ENCODE measurements at places on chromosomes 11 and 22.

- no peak for DNase-seq
These were observed 63.4 kb upstream of the UCP3 start for GRCh38 chr11:74072286-74072685.

- peak; percentile 81 for DNase-seq
These were observed 45.7 kb downstream of the TXN2 start for GRCh38 chr22:36435516-36436415.

DNA sequence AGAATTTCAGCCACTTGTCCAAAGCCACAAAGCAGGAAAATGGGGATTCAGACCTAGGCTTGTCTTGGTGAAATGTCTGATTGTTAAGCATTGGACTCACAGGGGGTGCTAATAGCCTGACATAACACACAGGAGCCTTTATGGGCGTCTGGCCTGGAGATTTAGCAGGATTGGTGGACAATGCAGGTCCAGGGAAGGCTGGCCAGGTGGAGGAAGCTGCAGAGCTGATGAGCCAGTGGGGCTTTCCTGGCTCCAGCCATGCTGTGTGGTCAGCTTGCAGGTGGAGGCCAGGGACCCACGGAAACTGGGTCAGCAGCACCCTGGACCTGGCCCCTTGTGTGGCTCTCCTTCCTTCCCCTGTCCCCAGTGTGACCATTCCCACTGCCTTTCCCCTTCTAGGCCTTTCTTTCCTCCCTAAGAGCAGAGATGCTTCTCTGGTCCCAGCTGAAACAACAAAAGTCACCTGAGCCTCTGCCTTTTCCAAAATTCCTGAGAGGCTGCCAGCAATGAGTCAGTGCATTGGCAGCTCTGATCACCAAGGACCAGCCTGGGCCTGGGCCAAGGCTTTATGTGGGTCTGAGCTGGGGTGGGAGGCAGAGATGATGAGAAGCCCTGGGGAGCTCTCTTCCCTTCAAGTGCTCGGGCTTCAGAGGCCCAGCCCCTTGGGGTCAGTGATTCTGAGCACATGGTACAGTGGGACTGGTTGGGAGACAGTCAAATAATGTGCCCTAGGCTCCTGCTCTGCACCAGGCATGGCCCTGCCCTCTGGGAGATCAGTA, 85.2 kb downstream of the CCDC81 start:
- peak; percentile 63 for DNase-seq

DNA sequence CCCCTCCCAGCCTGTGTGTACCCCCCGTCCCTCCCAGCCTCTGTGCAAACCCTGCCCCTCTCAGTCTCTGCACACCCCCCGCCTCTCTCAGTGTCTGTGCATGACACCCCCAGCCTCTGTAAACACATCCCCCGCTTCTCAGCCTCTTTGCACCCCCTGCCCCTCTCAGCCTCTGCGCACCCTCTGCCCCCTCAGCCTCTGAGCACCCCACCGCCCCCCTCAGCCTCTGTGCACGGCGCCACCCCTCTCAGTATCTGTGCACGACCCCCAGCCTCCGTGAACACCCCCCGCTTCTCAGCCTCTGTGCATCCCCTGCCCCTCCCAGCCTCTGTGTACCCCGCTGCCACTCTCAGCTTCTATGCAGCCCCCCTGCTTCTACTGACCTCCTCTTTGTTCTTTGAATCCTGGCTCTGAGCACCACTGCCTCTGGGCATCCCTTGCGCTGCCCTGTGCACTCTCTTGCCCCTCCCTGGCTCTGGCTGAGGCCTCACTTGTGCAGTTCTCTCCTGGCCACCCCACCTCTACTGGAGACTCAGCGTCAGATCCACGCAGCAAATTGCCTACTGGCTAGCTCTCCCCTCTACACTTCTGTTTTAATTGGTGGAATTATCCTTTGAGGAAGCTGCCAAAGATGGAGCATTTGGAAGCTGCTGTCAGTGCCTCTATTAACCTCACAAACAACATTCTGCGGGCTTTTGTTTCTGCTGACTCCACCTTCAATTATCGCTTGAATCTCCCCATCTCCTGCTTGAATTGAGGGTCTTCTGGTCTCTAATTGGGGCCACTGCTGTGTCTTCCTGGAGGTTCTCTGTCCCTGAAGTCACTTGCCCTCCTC, 838.6 kb downstream of the TBC1D22A start:
- no peak for DNase-seq

DNA sequence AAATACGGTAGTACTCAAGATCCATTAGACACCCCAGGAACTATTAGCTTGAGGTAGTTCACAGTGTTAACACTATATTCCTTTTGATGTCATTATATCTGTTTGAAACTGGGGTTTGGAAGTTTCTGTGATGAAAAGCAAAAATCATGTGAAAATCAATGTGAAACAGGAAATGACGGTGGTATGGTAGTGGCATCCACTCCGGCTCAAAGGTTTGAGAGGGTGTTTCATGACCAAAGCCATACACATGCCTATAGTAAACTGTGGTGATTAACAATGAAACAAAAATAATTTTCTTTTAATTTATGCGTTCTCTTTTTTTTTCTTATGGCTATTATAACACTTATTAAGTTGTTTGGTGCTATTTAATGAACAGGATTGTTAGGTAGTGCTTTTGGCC, 10.9 kb downstream of the RAB38 start:
- no peak for DNase-seq

GRCh38 chr11:2289350-2289749, 12.4 kb downstream of the C11orf21 start:
- no peak for DNase-seq

DNA sequence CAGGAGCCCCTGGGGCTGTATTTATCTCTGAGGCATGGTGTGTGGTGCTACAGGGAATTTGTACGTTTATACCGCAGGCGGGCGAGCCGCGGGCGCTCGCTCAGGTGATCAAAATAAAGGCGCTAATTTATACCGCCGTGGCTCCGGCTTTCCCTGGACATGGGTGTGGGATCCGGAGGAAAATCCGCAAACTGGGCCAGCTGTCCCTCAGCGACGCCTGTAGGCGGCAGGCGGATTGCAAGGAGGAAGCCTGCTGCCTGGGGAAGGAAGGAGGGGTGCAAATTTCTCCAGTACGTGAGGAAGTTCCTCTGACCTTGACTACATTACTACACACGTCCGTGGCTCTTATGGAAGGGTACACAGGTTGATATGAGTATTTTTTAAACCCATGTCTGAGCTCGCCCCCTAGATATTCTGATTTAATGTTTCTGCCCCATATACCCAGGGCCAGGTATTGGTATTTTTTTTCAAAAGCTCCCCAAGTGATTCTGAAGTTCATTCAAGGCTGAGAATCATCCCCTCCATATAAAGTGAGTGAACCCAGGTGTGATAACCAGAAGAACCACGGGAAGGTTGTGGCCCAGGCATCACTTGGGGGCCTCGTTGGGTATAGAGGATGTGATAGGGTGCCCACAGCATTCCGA, 2.8 kb downstream of the MYOD1 start:
- DNase-seq = peak; percentile 88

DNA sequence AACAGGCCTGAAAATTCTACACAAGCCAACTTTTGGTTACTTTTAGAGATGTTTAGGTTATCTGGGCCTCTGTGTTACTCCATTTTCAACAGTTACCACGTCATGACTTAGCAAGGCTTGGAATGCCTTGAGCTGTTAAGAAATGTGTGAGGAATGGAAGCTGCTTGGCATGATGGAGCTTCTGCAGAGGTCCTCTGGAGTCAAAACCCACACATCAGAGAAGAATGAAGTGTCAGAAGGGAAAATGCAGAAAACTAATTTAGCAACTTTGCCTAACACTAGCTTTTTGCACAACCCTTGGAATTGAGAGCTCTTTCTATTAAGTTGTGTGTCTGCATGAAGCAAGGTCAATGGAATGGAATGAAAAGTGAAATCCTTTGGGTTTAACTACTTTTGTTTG, 27.4 kb downstream of the FAT3 start:
- no peak for DNase-seq

- DNase-seq = peak; percentile 25
These were observed 1.2 kb downstream of the MRPL17 start for GRCh38 chr11:6681949-6682348.

DNA sequence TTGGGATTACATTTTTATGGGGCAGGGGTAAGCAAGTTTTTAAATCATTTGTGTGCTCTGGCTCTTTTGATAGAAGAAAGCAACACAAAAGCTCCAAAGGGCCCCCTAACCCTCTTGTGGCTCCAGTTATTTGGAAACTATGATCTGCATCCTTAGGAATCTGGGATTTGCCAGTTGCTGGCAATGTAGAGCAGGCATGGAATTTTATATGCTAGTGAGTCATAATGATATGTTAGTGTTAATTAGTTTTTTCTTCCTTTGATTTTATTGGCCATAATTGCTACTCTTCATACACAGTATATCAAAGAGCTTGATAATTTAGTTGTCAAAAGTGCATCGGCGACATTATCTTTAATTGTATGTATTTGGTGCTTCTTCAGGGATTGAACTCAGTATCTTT, 10.1 kb downstream of the RAG1 start:
- no peak for DNase-seq

- DNase-seq = no peak
These were observed 10.5 kb downstream of the GRK2 start for GRCh38 chr11:67276781-67277230.

DNA sequence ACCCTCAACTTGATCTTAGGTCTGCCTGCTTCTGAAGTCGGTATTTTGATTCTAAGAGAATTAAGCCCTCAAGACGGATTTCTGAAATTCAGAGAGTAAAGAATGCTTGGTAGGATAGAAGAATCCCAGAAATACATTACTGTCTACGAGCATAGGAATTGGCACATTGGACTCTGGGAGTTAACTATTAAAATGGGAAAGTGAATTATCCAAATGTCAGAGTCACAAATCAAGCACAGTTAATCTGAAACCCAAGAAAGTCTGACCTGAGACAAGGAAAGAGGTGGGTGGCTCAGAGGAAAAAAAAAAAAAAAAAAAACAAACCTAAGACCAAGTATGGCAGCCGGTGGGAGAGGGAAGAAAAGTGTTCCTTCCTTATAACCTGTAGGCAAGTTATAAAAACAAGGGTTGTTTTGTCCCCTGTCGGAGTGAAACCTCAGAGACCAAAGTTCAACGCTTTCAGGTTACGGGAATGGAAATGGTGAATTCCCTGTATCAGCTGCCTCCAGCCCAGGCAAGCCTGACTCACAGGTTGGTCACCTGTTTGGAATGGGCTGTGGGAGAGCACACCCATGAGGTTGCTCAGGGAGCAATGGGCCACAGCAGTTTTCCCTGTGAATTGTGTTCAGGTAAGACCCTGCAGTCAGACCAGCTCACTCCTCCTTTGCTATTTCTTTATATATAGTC, 139.0 kb downstream of the ETS1 start:
- DNase-seq = peak; percentile 97

GRCh38 chr22:29641042-29641699, 37.7 kb downstream of the NF2 start:
- no peak for DNase-seq

DNA sequence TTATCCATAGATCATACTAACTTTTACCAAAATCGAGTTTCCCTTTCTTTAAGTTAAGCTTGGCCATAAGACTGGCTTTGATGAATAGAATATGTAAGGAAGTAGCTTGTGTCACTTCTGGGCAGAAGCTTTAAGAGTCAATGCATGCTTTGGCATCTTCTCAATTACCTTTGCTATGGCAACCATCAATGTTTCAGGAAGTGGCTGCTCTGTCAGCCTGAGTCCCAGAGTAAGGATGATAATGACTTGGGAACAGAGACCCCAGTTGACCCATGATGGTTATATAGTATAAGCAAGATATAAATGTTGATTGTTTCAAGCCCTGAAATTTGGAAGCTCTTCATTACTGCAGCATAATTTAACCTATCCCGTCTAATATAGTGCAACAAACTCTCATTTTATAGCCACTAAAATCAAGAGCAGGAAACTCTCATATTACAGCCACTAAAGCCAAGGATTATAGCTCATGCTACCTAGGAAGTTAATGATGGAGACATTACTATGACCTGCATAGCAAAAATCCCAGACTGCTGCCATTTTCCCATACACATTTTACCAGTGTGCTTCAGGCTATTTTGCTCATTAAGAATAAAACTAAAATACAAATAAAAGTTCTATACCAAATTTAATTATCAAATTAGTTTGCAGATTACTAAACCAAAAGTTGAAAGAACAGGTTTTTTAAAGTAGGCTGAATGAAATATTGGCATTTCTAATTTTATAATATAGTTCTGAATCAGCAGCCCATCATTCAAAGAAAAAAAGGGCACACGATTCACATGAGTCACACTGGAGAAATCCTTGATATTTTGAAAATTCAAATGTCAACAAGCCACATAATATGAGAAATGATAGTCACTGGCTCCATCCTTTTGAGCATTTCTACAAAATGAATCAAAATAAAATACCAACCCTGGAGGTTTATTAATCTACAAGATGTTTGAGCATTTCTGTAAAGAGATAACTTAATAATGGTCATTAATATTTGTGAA, 23.8 kb downstream of the FSHB start:
- DNase-seq = peak; percentile 55

DNA sequence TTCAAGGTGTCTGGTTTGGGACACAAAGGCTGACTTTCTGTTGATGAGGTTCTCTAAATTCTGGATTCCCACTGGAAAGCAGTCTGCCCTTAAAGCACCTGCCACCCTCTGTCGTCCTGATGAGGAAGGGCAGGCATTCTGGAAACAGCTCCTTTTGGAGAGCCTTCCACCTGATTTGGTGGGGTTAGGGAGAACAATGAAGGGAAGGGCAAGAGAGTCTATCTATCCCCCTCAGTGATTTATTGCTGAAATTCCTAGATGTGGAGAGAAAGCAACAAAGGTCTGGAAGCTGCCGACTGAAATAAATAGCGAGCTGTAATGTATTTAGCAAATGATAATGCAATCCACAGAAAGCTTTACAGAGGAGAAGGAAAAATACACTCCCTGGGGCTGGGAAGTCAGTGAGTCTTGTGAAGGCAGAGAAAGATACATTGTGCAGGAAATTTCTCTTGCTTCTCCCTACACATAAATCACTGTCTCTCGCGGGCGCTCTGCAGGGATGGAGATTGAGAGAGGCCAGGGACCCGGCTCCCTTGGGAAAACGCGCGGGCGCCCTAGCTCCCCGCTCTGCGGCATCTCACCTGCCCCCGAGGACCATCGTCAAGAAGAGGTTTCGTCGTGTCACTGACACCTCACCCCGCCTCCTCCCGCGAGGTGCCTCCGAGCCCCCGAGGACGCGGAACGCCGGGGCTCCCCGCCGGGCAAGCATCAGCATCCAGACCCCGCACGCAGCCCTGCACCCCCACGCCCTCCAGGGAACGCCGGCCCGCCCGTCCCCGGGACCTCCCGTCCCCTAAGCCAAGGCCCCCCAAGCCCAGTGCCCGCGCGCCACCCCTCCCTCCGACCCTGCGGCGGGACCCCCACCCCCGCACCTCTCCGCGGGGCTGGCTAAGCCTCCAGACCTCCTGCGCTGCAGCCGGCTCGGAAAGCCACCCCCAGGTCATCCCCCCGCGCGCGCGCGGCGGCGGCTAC, 673 bp downstream of the CDON start:
- DNase-seq = peak; percentile 86
